HCT116 (cell line): ENCODE measurements at places on chromosomes 1 and 21. TPM values are rescaled to one million over a fixed set of nuclear protein-coding genes. Genes with fewer than 3 reads are reported as not detected.

Gene KIF14
- total RNA-seq: 21.8 TPM

Gene TNFRSF4
- 0.37 TPM for total RNA-seq

Gene PEAR1
- 10.8 TPM for total RNA-seq

Gene SYDE2
- 5.3 TPM for total RNA-seq

Gene ATP6V1G3
- not detected for total RNA-seq

Gene LCE2C
- not detected for total RNA-seq

Gene DARS2
- total RNA-seq: 25.6 TPM

GRCh38 chr1:62281922-62282555 is 37.2 kb downstream of the KANK4 start:
- no peak for DNase-seq

DNA sequence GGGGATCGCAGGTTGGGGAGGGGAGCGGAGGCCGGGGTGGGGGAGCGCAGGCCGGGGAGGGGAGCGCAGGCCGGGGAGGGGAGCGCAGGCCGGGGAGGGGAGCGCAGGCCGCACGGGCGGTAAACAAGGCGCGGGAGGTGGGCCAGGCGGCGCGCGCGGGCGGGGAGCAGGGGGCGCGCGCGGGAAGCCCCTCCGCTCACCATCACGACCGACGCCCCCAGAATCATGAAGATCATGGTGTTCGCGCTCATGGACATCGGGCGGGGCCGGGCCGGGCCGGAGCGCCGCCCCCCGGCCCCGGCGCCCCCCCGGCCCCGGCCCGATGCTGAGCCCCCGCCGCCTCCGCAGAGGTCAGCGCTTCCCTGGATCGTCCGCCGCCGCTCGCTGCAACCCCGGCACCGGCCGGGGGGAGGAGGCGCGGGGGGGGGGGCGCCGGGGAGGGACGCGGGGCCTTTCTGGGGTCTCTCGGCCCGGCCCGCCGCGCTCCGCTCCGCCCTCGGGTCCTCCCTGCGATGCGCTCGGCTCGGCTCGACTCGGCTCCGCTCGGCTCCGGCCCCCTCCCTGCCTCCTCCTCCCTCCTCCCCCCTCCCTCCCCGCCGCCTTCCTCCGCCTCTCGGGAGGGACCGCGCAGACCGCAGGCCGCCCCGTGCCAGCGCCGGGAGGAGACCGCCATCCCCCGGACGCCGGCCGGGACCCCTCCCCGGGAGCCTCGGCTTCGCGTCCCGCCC is at the start of gene TMEM240:
Gene TMEM240, minus strand, starts transcription at position 535 of the 728 bp plus-strand sequence. Its CDS starts 278 bp downstream, at position 257.
- DNase-seq: no peak

- DNase-seq: no peak
These were observed 171.6 kb downstream of the NTPCR start for GRCh38 chr1:233121947-233122559.

DNA sequence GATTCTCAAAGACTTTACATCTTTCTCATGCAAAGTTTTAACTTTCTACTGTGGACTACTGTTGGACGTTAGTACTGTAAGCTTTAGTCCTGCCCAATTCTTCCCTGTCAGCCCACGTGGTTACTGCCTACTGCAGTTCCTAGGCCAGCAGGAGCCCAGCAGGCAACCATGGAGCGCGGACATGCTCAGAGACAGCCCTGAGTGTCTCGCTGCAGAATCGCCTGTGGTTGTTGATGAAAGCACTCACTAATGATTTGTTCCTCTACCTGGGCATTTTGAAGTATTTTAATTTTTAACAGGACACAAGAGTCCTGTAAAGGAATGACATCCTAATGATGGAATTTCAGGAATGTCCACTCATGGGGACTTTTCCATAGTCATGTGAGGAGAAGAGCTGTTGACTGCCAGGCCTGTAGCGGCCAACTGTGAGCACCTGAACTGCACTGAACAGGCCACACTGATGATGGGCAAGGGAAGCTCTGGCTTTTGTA is 44.1 kb downstream of the PGBD5 start:
- DNase-seq: no peak

- no peak for DNase-seq
These were observed 150.8 kb upstream of the ETV3 start for GRCh38 chr1:157288996-157289395.
